ENCODE measurements at places on chromosomes 16 and 17.
A peak's percentile ranks its signal among the peaks of the same experiment; 100 is the strongest.

- no peak for DNase-seq
These were observed 26.7 kb downstream of the SAP30BP start for GRCh38 chr17:75693500-75694481.

GRCh38 chr17:79185671-79186070 is 111.0 kb downstream of the ENGASE start:
- no peak for DNase-seq

DNA sequence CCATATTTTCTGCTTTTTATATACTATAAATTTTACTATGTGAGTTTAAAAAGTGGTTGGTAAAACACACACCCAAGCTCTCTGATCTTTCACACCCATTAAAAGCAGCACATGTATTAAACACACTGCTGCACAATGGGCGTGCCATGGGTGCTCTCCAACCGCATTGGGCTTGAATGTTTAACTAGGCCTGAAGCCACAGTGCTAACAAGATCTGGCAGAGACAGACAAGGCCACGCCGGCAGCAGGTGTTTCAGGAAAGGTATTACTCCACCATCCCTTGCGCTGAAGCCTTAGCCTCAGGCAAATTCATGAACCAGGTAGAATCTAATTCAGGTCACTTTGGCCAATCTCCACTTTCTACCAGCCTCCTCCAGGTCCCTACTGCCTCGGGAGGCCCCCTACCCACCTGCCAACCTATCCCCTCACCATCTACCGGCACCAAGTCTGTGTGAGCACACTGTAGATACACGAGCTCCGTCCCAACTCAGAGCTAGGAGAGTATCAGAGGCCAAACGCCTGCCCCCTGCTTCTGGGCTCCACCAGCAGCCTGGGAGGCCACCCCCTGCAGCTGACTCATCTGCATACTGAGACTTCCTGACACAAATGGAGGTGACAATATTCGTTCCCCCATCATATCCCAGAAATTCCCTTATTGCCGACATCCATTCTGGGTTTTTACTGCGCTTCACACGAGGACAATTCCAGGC is 95.0 kb downstream of the ADCY9 start:
- DNase-seq = no peak

DNA sequence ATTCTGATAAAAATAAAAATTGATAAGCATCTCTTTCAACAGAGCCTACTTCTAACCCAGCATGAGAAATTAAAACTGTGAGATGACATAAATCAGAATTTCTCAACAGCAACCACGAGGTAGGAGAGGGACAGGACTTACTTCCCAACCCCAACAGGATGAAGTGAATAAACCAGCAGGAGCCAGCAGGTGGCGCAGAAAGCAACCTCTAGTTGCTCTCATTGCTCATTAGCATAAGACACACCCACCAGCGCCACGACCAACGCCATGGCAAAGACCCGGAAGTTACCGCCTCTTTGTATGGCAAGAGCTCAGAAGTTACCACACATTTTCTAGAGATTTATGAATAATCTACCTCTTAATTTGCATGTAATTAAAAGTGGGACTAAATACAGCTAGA is 189.4 kb upstream of the CDH8 start:
- DNase-seq = peak; percentile 80

DNA sequence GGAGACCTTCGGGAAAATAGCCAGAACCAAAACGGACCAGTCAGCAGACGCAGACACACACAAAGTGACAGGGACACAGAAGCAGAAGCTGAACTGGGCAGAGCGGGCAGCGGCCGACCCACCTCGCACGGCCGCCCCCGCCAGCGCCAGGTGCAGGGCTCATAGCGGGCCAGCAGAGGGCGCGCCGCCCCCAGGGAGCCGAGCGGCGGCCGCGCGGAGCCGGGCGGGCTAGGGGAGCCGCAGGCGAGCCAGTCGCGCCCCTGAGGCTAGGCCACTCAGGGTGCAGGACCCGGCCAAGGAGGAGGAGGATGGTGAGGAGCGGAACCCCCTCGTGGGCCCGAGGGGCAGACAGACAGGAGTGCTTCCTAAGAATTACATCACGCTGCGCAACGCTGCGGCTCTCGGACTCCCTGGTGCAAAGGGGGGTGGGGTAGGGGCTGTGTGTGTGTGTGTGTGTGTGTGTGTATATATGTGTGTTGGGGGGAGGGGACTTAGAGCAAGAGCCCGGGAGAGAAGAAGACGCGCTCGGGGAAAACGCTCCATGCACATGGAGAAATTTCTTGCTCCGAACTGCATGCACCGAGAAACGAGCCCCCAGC is 913 bp upstream of the NOG start:
- peak; percentile 30 for DNase-seq

- no peak for DNase-seq
These were observed 42.4 kb downstream of the GAS7 start for GRCh38 chr17:10156077-10156435.

DNA sequence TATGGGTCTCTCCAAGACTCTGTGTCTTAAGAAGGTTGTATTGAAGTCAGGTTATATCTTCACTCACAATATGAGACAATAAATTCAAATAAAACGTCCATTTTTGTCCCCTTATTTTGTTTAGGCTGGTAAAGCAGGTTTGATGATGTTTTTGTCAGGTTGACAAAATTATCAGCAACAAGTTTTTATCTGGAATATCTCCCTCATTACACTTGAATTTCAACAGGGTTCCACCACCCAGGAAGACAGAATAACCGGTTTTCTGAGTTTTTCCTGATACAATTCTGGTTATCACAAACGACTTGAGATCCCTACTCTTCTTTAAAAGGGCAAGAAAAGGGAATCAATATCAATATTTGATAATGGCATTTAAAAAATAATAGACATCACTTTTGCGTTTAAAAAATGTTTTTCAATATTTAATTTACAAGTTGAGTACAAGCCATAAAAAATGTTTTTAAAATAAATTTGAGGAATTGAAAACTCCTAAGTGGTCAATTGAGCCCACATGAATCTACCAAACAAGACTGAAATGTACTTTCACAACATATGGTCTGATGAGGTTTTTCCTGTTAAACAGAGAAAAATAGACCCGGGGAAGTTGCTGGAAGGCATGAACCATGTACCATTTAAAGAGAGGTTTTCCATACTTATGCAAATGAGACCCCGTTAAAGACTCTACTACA is 1.4 kb upstream of the ATP6V0A1 start:
- DNase-seq = peak; percentile 23

DNA sequence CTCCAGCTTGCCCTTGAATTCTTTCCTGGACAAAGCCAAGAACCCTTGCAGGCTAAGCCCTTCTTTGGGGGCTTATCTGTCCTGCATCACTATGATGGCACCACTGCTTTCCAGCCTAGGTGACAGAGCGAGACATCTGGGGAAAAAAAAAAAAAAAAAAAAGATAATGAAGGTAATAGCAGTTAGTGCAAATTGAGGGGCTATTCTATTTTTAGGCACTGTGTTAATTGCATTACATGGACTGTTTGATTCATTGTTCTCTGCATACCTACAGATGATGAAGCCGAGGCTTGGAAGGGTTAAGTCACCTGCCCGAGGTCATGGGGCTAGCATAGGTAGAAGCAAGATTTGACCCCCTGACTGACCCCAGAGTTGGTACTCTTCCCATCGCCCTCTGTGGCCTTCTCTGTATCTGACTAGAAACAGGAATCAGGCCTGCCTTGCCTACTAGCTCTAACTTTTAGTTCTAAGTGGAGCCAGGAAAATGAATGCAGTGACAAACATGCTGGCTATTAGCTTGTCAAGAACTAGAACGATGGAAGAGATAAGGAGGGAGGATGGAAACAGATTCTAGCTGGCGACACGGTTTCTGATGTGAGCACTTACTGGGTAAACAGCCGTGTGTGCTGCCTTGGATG is 312.1 kb downstream of the SNX29 start:
- DNase-seq = no peak

DNA sequence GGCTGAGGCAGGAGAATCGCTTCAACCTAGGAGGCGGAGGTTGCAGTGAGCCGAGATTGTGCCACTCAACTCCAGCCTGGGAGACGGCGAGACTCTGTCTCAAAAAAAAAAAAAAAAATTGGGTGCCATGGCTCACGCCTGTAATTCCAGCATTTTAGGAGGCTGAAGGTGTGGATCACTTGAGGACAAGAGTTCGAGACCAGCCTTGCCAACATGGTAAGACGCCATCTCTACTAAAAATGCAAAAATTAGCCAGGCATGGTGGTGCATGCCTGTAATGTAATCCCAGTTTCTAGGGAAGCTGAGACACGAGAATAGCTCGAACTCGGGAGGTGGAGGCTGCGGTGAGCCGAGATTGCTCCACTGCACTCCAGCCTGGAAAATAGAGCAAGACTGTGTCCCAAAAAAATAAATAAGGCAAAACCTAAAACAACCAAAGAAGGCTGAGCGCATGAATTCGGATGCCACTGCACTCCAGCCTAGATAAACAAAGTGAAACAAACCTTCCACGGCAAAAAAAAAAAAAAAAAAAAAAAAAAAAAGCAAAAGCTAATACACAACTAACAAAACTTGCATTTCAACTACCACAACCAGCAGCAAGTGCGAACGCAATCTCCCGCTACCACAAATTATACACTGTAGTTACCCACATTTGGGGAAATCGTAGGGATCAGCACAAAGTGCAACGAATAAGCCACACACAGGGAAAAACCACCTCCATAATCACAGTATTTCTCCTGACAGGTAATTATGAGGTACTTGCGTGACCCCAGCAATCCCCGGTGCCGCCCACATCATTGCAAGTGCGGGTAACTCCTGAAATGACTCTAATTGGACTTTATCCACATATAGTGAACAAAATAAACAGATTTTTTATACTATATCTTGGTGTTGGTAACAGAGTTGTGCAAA is 25.6 kb downstream of the TEX14 start:
- DNase-seq = peak; percentile 16

DNA sequence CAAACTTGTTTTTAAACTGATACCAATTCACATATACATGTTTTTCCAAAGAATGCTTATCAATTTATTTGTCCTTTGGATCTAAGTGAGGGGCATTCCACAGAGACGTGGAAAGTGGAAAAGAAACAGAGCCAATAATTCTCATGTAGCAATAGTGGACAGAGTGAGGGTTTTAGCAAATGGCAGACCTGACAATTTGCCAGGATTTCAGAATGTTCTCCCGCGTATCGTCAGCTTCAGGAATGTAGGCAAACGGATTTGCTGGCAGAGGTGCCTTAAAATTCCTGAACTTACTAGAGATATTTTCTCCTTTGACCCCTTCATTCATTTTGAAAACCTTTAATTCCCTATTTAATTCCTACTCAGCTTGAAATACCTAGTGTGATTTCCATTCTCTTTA is 193.4 kb upstream of the CPHXL start:
- no peak for DNase-seq

- DNase-seq = no peak
These were observed 271.8 kb downstream of the CPPED1 start for GRCh38 chr16:12531937-12532336.

GRCh38 chr17:16044487-16044886 is 44.9 kb downstream of the TTC19 start:
- DNase-seq = no peak

DNA sequence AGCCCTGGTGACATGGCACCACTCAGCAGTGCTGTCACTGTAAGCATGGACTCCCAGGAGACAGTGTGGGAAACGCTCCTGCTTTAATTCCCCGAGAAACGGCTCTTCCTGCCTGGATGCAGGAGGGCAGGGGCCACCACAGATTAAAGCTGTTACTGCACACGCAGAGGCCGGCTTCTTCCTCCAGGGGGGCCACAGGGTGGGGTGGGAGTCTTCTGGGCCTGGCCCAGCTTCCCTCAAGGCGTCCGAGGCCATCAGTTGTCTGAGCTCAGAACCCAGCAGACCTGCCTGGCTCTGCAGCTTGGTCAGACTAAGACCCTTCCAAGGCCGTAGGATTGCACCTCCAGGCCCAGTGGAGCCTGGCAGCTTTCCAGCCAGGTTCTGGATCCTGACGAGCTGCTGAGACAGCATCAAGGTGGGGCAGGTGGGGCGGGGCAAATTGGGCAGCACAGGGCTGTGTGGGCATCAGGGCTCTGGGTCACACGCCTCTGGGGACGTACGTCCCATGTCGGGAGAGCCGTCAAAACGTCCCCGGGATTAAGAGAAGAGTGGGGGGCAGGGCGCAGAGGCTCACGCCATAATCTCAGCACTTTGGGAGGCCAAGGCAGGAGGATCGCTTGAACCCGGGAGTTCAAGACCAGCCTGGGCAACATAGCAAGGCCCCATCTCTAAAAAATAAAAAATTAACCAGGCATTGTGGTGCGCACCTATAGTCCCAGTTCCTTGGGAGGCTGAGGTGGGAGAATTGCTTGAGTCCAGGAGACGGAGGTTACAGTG is 5.0 kb upstream of the CAPN15 start:
- no peak for DNase-seq

GRCh38 chr16:81624760-81625543 is 154.1 kb upstream of the PLCG2 start:
- peak; percentile 95 for DNase-seq

GRCh38 chr16:29028457-29029167 is 43.8 kb downstream of the LAT start:
- no peak for DNase-seq

DNA sequence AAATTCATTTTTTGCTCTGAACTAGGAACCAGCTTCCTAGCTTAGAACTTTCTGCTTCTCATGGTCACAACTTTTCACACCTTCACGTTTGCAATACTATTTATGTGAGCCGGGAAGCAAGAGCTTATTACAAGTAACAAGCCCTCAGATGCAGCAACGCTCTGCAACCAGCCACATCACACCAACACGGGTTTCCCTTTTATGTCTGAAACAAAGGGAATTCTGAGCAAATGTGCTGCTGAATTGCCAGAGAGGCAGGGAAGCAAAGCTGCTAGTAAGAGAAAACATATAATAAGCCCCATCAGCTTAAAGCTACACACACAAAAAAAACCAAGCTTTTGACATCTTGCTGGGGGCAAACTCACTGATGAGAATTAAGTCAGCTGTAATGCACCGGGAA is 122.2 kb downstream of the SLC39A11 start:
- no peak for DNase-seq

DNA sequence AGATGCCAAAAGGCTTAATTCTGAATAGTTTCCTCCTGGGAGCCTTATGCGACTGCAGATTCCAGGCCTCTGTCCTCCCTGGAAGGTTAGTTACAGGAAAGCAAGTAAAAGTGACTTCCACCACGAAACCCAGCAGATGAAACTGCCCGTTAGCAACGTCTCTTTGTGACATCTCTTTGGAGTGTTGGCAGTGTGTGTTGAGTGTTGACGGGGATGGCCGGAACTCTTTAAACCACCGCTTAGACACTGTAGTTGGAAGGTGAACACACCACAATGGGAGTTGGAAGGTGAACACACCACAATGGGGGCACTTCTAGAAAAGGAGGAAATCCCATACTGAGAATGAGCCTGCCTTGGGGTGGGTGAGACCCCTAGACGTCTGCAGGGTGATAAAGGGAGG is 858 bp downstream of the SKAP1 start:
- peak; percentile 49 for DNase-seq

GRCh38 chr16:83878838-83879237 is 20.1 kb upstream of the MLYCD start:
- DNase-seq = peak; percentile 47

DNA sequence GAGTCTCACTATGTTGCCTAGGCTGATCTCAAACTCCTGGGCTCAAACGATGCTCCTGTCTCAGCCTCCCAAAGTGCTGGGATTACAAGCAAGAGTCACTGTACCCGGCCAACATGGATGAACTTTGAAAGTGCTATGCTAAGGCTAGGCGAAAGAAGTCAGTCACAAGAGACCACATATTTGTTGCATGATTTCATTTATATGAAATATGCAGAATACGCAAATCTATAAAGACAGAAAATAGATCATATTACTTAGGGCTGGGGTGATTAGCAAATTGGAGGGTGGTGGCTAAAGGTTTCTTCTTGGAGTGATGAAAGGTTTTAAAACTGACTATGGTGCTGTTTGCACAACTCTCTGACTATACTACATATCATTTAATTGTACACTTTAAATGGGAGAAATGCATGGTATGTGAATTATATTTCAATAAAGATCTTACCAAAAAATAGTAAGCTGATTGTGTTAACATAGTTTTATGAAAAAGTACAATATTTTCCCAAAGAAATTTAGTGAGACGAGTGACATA is 1.2 kb upstream of the FLYWCH1 start:
- no peak for DNase-seq
